ENCODE measurements at places on chromosomes 11 and 22.

DNA sequence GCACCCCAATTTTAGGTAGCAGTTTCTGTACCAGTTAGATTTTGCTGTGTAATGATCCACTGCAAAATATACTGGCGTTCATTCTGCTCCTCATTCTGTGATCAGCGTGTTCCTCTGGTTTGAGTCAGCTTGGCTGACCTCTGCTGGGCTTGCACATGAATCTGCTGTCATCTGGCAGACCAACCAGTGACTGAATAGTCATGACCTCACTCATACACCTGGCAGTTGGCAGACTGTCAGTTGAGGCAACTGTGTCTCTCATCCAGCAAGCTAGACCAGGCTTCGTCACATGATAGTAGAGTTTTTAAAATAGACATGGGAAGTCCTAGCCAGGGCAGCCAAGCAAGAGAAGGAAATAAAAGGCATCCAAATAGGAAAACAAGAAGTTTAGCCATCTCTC, 316.3 kb upstream of the LARGE1 start:
- no peak for DNase-seq

DNA sequence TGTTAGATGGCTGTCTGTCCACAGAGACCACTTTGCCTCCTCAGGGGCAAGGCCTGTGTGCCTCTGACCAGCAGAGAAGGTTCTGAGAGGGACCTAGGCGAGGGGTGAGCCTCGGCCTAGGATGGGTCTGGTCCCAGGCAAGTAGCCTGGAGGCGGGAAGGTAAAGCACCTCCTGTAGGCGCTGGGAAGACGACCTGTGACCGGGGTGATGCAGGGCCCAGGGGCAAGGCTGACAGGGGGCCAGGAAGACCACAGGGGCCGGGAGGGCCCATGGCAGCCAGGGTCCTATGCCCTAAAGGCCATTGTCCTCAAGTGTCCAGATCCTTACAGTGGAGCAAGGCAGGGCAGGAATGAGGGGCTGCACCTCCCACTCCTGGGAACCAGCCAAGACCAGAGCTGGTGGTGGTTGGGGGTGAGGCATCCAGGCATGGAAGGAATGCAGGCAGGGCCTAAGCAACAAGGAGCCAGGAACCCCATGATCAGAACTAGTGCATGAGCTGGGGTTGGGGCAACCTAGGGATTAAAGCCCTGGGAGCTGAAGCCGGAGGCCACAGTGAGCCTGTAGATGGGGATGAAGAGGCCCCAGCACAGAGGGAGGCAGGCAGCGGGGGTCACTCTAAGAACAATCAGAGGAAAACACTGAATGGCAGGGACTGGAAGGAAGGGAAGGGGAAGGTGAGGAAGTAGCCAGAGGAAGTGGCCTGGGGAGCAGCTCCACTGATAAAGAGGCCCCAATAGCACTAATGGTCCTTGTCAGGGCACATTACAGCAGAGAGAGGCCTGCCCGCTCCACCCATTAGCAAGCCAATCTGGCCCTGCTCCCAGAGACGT, 32.9 kb upstream of the KLHL35 start:
- peak; percentile 21 for DNase-seq

DNA sequence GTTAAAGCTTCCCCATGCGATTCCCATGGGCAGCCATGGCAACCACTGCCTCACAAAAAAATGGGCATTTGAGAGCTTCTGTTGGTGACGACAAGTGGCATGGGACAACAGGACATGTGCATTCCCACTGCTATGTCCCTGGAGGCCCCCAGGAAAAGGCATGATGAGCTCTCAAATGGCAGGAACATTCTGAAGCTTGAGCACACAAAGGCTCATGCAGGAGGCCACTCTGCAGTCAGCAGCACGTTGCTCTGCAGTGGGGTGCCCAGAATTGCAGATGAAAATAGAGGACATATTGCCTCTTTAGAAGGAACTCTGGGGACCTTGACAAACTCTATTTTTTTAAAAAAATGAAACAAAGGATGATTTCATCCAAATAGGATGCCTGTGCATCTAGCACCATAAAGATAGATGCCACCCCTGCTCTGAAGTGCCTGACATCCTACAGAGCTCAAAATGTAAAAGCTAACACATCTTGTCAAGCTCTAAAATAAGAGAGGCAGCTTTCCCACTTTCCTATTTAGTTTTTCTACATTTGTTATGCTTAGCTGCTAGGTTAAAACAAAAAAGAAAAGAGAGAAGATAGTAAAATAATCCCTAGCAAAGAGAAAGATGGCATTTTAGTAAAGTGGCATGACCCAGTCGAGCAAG, 277.6 kb upstream of the ZC3H12C start:
- DNase-seq = no peak

DNA sequence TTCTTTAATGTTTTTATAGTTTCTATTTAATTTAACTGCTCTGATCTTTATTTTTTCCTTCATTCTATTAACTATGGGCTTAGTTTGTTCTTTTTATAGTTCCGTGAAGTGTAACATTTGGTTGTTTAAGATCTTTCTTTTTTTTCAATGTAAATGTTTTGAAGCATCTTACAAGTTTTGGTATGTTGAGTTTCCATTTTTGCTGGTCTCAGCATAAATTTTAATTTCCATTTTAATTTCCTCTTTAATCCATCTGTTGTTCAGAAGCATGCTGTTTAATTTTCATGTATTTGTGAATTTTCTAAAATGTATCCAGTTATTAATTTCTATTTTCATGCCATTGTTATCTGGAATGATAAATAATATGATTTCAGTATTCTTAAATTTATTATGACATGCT, 17.0 kb upstream of the GLYATL2 start:
- no peak for DNase-seq

DNA sequence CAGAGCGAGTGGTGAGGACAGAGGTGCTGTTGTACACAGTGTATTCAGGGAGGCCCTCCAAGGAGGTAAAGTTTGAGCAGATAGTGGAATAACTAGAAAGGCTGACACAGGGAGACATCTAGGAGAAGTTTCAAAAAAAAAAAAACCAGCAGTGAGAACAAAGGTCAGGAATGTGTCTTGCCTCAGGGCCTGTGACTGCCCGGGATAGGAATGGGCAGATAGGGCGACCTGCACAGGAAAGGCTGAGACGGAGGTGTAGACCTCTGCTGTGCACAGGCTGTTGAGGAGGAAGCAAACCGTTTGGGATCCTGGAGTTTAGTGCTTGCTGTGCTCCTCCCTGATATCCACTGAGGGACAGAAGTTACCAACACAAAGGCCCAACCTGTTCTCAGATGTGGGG, 406.5 kb upstream of the B3GAT1 start:
- DNase-seq = no peak

DNA sequence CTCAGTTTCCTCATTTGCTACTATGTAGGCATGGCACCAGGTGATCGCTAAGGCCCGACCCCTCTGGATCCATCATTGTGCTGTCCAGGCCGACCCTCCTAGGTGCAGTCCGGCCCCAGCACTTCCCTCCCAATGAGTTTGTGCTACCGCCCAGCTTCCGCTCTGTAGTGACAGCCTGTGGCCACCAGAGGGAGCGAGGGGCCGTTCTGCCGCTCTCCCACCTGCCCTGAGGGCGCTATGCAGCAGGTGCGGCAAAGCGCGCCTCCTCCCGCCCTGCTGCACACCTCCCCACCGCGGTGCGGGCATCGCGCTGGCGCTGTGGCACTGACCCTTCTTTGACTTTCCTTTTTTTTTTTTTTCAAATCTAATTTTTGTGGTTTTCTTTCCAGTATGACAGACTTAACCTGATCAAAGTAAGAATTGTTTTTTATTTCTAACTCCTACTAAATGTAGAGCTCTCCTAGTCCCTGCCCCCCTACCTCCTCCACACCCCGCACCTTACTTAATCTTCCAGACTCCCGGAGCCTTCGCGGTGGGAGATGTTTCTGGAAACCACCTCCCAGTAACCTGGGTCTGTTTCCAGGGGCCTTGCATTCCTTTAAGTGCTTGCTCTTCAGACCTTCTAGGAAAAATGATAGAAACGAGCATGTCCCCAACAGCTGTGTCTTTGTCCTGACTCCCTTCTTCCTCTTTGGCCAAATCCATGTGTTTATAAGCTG, 73.7 kb downstream of the SCN3B start:
- no peak for DNase-seq

DNA sequence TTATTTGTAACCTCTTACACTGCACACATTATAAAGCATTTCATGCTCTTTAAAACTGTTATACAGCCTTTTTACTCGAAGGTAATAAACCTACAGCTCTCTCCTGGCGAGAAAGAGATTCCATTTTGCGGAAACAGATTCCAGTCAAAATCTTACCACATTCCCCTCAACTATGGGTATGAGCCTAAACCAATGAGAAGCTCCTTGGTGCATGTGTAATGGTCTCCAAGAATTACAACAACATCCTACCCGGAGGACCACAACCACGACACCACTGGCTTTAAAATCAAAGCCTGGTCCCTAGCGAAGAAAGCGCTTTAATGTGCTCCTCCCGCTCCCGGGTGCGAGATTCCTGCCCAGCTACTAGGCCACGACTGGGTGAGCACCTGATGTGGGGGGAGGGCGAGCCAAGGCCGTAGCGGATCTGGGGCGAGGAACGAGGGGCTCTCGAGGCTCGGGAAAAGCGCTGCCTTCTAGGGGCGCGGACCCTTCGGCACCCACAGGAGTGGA, 821 bp downstream of the CELF1 start:
- no peak for DNase-seq

DNA sequence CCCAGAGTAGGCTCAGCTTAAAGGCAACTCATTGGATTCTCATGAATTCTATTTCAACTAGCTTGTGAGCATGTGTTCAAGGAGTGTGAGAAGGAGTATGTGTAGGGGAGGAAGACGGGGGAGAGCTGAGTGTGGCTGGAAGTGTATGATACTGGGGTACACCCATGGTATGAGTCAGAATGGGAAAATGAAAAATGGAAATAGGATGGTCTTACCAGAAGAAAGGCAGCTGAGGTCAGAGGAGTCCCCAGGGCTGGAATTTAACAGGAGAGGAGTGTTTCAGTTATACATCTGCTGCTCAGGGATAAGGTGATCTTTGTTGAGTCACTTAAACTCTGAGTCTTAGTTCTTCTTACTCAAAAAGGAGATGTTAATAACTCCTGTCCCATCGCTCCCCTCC, 6.7 kb upstream of the ADAMTS15 start:
- DNase-seq = no peak

DNA sequence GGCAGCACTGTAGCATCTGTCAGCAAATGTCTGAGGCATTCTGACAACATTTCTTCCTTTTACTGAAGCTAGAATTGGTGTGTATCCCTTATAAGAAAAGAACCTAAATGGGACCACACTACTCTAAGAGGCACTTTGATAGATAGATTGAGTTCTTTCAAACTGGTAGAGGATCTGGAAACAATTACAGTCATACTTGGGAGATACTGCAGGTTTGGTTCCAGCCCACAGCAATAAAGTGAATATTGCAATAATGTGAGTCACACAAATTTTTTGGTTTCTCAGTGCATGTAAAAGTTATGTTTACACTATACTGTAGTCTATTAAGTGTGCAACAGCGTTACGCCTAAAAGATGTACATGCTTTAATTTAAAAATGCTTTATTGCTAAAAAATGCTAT, 96.9 kb downstream of the SBF2 start:
- peak; percentile 38 for DNase-seq

GRCh38 chr11:70423523-70424505, 25.5 kb downstream of the CTTN start:
- DNase-seq = no peak

DNA sequence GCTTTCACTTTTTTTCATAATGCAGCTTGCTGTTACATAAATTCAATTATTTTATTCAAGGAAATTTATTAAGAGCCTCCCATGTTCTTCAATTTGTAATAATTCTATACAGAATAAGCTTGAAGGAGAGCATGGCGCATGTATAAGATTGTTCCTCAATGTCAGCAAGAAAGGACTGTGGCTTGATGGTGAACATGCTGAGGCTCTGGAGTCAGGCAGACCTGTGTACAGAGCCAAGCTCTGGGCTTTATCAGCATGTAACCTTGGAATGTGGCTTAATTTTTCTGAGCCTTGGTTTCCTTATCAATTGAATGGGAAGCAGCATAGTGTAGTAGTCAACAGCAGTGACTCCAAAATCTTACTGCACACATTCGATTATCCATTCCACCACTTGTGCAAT, 92.4 kb downstream of the JRKL start:
- DNase-seq = no peak

GRCh38 chr22:50627642-50628542, at the start of gene ARSA:
Gene ARSA, minus strand, starts transcription at chr22:50628152. Its CDS starts 373 bp downstream, at chr22:50627779.
- peak; percentile 10 for DNase-seq

GRCh38 chr11:10955616-10956015, 97.8 kb upstream of the ZBED5 start:
- DNase-seq = no peak

- DNase-seq = no peak
Measured at GRCh38 chr11:100682247-100682969, 4.7 kb upstream of the ARHGAP42 start.

GRCh38 chr11:79198203-79198897, 242.5 kb downstream of the TENM4 start:
- DNase-seq = no peak

DNA sequence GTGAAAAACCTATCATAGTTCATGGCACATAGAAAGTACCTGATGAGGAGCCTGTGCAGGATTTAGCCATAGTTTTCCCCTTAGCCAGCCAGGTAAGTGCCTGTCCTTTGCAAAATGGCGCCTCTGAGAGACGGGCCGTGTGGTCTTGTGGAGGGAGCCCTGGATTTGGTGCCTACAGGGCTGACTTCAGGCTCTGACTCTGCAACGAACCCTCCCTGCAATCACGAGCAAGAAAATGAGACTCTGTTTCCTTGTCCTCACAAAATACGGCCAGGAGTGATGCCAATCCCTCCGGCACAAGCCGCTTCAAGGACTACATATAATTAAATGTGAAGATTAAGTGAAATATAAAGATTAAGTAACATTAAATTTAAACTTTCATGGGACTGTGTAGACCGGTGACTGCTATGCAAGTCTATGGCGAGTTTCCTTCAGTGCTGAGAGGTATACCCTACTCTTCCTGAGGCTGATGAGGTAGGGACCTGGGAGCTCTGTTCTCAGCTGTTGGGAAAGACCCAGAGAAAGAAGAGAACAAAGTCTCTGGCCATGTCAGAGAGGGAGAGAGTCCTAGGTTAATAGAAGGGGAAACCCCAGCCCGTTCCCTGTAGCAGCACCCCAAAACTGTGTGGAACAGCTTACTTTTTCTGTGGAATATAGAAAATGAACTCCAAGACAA, 6.1 kb upstream of the CXCR5 start:
- no peak for DNase-seq
